CD4-positive, alpha-beta memory T cell (primary cell): ENCODE measurements at places on chromosomes 4 and X. TPM values are rescaled to one million over a fixed set of nuclear protein-coding genes. Genes with fewer than 3 reads are reported as not detected.

H2BW2 gene
- not detected for total RNA-seq

CFAP47 gene
- total RNA-seq = not detected

TIGD2 gene
- total RNA-seq = 7.1 TPM

PABPC1L2B gene
- not detected for total RNA-seq

CCDC160 gene
- total RNA-seq = not detected

SH3D19 gene
- 1.0 TPM for total RNA-seq

RAB39B gene
- total RNA-seq = 16.6 TPM

NAA11 gene
- total RNA-seq = not detected

SCML2 gene
- 1.7 TPM for total RNA-seq

SPRY1 gene
- total RNA-seq = 4.4 TPM

ADD1 gene
- 293 TPM for total RNA-seq

RPA4 gene
- 0.41 TPM for total RNA-seq

UGT2B15 gene
- total RNA-seq = not detected

EREG gene
- not detected for total RNA-seq

OPRPN gene
- not detected for total RNA-seq

HUWE1 gene
- total RNA-seq = 202 TPM

KCNE5 gene
- 0.22 TPM for total RNA-seq

ZNF711 gene
- total RNA-seq = 1.5 TPM

TDO2 gene
- total RNA-seq = not detected

SHROOM4 gene
- not detected for total RNA-seq

MAGEA2B gene
- not detected for total RNA-seq
